ENCODE measurements at places on chromosomes 7 and 10. TPM values are rescaled to one million over a fixed set of nuclear protein-coding genes. Genes with fewer than 3 reads are reported as not detected.

Gene PCBD1
- total RNA-seq, result 55.3 TPM

Gene ANKRD2
- total RNA-seq, result 0.26 TPM

Gene ZNF853
- 4.6 TPM for total RNA-seq

Gene MUC12
- total RNA-seq, result not detected

Gene SPDYE9
- not detected for total RNA-seq

Gene TMEM176B
- not detected for total RNA-seq

Gene ST8SIA6
- total RNA-seq, result 0.25 TPM

Gene LIPJ
- not detected for total RNA-seq

Gene CFAP58
- 0.89 TPM for total RNA-seq

Gene SFTPA1
- not detected for total RNA-seq

Gene NUTM2E
- not detected for total RNA-seq

Gene CASP2
- total RNA-seq, result 12.3 TPM
